ENCODE measurements at places on chromosomes 1 and 21.
A peak's percentile ranks its signal among the peaks of the same experiment; 100 is the strongest.

GRCh38 chr1:32718527-32718926, 16.0 kb upstream of the SYNC start:
- DNase-seq, result no peak

DNA sequence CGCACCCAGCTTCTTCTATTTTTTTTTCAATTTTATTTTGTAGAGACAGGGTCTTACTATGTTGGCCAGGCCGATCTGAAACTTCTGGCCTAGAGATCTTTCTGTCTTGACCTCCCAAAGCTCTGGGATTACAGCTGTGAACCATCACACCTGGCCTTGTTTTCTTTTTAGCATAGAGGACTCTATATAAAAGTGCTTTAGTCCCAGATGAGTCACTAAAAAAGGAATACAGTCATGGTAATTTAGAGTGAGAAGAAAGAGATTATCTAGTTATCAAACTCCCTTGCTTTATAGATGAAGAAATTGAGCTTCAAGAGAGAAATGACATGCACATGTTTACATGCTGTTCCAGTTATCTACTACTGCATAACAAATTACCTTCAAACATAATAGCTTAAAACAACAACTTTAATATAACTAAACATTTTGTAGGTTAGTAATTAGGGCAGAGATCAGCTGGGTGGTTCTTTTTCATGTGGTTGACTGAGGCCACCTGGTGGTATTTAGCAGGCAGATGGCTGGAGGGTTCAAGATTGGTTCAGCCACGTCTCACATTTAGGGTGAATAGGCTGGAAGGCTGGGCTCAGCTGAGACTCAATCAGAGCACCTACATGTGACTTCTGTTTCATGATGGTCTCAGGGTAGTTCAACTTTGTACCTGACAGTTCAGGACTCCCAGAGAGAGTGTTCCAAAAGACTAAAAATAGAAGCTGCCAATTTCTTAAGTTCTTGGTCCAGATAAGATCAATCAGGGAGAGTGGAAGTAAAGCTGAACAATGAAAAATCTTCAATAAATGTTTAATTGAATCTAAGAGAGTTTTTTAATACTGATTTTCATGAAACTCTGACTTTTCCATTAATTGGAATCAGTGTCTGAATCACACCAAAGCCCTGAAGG, 16.9 kb upstream of the MTF2 start:
- peak; percentile 60 for DNase-seq

DNA sequence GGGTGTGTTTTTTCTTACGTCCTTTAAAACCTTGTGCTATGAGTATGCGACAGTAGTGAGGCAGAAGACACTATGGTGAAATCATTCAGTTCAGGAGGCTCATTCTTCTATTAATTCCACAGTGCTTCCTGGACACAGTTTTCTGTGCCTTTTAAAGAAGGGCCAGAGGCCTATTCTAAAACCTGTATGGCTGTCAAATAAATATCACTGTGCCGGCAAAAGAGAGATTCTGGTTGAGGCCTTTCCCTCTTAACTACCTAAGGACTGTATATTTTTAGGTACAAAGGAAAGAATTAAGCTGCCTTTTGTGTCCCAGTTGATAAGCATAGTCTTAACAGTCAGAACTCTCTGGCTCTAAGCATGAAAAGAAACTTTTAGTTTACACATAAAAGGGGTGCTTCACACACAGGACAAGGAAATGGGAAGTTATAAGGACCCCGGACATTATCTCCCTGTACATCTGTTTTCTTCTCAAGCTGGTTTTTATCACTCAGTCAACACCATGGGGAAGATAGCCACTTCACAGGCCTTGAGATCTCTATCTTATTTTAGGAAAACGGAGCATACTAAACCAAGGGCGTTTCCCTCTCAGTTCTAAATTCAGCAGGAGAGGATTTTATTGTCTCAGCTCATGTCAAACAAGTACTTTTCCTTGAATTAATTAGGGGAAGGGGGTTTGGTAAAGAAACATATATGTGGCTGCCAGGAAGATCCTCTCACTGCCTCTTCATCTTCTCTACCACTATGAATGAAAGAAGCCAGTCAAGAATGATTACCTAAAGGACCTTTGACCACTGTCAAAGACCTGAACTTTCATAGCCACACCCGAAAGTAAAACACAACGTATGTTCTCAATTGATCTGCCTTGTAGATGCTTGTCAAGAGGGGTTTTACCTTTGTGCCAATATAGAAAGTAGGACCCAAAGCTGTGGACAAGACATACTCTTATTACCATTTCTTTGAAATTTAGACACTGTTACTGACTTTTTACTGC, 71.4 kb upstream of the HSPA13 start:
- no peak for DNase-seq

- DNase-seq, result peak; percentile 11
Measured at GRCh38 chr21:46155514-46156377, at the start of gene FTCD. TSS of gene FTCD (minus strand) at chr21:46155579. CDS start at chr21:46155523, 56 bp downstream.

- no peak for DNase-seq
Measured at GRCh38 chr1:242585616-242586359, 61.3 kb upstream of the PLD5 start.

DNA sequence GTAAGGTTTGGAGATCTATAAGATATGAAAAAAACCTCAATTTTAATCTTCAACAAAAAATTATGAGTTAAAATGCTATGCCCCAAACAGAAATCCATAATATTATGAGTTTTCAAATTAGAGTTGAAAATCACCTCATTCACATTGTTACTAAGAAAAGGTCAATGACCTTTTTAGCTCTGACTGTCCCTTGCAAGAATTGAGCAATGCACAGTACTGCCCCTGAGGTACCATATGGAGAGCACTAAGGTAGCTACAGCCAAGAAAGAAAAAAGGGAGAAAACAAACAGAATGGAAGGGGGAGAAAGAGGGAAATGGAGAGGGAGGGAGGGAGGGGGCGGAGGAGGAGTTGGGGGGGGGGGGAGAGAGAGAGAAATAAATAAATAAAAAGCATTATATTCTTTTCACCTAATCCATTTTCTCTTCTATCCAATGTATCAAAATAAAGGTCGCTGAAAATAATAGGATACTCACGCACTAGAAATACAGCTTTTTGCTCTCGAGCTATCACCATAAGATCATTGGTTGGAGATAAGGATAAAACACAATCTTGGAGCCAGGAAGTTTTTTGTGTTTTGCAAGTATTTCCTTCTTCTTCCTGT, 58.8 kb downstream of the RAB3GAP2 start:
- no peak for DNase-seq

DNA sequence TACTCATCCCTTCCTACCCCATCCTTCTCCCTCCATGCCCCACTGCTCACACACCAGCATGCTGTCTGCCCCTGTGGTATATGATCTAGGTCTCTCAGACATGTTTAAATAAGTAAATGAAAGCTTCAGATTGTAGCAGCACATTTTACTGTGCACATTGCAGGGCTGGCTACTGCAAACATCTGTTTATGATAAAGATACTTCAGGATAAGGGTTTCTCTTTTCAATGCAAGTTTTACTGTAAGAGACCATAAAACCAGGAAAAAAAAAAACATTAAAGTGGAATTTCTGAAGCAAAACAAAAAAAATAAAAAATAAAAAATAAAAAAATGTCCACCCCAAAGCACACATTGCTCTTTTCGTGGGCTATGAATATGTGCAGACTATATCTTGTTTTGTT, 184.4 kb downstream of the USH2A start:
- no peak for DNase-seq

GRCh38 chr21:33070998-33071769, 1.2 kb downstream of the OLIG1 start:
- DNase-seq, result peak; percentile 47

- no peak for DNase-seq
Measured at GRCh38 chr1:37354876-37355650, 119.3 kb upstream of the ZC3H12A start.

- DNase-seq, result no peak
Measured at GRCh38 chr1:2534687-2535441, 4.8 kb upstream of the HES5 start.

GRCh38 chr1:150895618-150896017, 8.7 kb downstream of the CTXND2 start:
- DNase-seq, result no peak

GRCh38 chr1:41765152-41765551, 153.6 kb downstream of the HIVEP3 start:
- DNase-seq, result no peak

DNA sequence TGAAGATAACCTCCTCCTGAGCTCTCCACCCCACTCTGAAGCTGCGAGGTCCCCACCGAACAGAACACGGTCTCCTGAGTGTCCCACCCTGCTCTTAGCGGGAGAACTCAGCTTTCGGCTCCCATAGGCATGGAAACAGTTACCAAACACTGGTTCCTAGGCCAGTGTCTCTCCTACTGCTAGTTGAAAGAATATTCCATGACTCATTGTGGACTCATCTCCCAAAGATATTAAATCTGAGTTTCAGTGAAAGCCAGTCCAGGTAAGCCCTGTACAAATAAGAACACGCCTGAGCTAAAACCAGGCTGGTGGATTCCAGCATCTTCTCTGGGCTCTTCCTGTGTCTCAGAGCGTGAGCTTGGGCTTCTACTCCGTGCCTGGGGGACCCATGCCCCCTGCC, 107.5 kb upstream of the CLDN14 start:
- DNase-seq, result no peak

DNA sequence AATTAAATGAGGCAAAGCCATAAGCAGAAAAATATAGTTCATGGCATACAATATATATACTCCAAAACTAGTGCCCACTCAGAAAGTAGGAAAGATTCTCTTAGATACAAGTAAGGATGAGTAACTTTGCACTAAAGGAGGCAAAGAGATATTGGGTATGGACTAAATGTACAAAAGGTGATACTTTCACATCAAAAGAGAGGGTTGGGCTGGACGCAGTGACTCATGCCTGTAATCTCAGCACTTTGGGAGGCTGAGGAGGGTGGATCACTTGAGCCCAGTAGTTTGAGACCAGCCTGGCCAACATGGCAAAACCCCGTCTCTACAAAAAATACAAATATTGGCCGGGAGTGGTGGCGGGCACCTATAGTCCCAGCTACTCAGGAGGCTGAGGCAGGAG, 6.7 kb downstream of the KYAT3 start:
- no peak for DNase-seq

GRCh38 chr21:39197448-39198233, 14.4 kb upstream of the PSMG1 start:
- DNase-seq, result no peak

DNA sequence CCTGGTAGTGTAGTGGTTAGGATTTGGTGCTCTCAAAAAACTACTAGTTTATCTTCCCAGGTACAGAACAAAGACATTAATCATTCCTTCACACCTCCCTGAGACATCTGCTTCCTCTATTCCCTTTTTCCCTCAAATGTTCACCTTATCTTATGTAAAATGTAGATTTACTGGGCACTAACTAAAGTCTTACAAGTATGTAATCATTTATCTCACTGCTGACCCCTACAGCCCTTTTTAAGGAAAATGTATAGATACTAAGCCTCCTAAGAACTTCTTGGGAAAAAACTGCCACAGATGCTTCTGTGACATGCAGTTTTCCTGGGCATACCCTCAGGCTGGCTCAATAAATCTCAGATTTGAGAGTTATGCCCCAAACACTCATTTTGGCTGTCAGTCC, 50.8 kb upstream of the NEK7 start:
- no peak for DNase-seq

GRCh38 chr1:35809114-35810095, 1.6 kb downstream of the AGO4 start:
- DNase-seq, result no peak

DNA sequence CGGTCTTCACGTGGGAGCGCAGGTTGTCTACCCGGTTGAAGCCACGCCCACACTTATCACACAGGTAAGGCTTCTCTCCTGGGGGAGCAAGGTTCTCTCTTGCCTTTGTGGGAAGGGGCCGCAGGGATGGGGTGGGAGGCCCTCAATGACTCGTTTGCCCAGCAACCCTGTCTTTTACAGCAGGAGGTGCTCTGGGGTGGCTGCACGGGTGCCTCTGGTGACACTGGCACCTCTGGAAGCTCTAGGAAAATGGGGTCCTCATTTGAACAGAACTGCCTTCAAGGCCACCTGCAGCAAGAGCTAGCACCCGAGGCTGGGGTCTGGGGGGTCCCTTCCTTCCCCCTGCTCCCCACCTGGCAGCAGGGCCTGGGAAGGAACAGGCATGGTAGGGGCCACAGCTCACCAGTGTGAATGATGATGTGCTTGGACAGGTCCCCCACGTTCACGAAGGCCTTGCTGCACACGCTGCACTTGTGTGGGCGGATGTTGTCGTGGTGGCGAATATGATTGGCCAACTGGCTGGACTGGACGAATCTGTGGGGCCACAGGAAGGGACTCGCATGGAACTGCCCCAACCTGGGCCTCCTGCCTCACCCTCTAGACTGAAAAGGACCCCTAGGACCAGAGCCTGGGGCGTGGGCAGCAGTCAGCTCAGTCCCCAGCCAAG, 33.1 kb downstream of the ZBTB17 start:
- no peak for DNase-seq

- peak; percentile 91 for DNase-seq
Measured at GRCh38 chr1:244027491-244028145, 23.5 kb upstream of the ZBTB18 start.

DNA sequence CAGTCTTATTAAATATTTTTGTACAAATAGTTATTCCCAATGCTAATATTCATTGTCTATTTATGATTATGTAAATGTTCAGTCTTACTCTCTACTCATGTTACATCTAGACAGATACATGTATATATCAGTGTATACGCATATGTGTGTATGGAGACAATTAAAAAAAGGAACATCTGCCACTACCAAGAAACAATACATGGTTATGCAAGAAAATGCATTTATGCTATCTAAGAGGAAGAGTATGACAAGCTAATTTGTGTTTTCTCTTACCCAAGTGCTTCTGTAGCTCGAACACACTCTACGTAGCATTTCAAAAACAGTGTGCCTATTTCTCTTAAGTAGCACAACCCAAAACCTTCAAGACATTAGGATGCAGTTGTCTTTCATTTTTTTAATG, 6.1 kb upstream of the RLF start:
- DNase-seq, result no peak

DNA sequence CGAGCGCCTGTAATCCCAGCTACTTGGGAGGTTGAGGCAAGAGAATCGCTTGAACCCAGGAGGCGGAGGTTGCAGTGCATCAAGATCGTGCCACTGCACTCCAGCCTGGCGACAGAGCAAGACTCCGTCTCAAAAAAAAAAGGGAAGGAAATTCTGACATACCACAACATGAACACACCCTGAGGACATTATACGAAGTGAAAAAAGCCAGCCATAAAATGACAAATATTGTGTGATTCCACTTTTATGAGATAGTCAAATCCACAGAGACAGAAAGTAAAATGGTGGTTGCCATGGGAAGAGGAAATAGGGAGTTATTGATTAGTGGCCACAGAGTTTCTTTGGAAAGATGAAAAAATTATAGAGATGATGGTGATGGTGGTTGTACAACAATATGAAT, 41.7 kb downstream of the EVI5 start:
- no peak for DNase-seq

- DNase-seq, result peak; percentile 19
Measured at GRCh38 chr1:81424061-81424460, 376.7 kb upstream of the ADGRL2 start.
